ENCODE measurements at places on chromosomes 3 and 15.

GRCh38 chr3:68802111-68802870 lies 130.1 kb downstream of the TAFA4 start:
- DNase-seq: no peak

DNA sequence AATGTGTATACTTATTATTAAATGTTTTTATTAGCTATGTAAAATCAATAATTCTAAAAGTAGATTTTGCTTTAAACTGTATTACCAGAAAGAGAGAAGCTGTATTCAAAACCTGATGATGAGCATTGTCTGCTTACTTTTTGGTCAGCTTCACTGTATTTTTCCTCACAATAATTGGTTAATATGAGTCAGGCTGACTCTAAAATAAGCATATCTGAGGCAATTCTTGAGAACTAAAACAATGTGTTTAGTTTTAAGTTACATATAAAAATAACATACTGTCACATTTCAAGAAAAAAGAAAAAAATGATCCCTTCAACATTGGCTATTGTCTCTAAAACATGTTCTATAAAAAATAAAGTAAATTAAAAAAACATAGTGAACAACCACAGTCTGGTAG lies 66.1 kb downstream of the EPHA3 start:
- no peak for DNase-seq

DNA sequence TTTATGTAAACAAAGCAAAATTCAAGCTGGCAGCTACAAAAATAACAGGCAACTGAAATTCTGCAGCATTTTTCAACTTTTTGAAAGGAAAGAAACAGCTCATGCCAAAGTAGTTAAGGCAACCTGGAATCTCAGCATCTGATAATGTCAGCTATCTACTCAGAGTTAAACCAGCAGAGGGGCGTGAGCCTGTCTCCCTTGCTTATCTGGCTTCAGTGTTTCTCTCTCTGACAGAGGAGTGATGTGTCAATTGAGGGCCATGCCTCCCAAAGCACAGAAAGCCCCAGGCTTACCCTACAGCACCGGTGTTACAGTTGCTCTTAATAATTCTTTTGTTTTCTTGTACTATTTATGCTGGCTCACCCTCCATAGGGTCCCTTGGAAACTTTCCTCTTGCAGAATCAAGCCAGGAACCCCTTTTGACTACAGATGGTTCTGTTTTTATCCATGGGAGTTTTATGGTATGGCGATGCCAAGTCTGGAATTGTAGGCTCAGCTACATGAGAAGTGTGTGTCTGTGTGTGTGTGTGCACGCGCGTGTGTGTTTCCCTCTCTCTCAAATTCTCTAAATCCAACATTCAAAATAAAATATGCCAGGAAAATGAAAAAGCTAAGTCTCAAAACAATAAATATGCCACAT lies 7.3 kb downstream of the TMEM212 start:
- no peak for DNase-seq

DNA sequence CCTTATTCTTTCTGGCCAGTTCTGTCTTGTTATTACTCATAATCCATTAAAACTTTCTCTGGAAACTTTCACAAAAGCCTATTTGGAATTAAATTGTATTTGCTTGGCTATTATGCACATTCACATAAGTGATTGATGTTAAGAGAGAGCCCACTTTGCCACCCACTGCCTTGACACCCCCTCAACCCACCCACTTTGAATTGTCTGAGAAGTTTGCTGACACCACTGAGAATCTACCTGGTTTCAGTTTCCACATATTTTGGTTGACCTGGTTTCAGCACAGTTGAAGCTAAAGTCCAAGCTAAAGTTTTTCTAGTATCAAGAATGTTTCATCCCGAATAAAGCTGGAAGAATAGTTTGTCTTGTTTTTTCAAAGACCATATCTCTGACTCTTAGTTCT lies 70.9 kb downstream of the ARMC8 start:
- no peak for DNase-seq

- no peak for DNase-seq
These were observed 181.1 kb downstream of the STT3B start for GRCh38 chr3:31713816-31714215.

- DNase-seq: no peak
These were observed 259.3 kb downstream of the ZBTB20 start for GRCh38 chr3:114887806-114888205.

- DNase-seq: no peak
These were observed 320.9 kb upstream of the RASGRP1 start for GRCh38 chr15:38885471-38885952.

- no peak for DNase-seq
These were observed 697 bp upstream of the RAB5A start for GRCh38 chr3:19945969-19946831.

GRCh38 chr3:51382947-51383578 lies 2.0 kb upstream of the MANF start:
- DNase-seq: no peak

DNA sequence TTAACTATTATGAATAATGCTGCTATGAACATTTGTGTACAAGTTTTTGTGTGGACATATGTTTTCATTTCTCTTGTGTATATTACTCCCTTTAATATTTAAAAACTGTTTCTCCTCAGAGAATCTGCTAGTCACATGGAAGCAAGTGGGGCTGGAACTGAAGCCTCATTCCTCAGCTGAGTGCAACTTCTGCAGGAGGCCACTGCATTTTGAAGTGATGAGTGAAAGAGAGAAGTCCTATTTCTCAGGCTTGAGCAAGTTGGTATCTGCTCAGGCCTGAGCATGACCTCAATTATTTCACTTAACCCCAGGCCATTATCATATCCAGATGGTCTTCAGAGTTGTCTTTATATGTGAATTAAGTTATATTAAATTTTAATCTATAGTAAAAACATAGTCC lies 11.5 kb downstream of the TLR9 start:
- no peak for DNase-seq

DNA sequence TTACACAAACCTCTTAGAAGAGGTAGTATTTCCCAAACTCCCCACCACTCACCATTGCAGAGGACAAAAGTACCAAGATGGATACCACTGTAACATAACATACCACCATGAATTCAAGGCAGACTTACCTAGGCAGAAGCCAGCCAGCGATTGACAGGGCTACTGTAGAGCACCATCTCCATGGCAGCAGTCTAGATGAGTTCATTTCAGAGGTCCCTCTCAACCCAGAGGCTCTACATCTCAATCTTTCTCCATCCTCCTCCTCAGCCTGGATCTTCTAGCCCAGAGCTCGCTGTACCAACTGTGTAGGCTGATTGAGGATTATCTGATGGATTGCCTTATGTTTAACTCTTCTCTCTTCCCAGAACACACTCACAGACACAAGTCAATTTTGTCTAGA lies 2.0 kb upstream of the PLIN1 start:
- no peak for DNase-seq

- DNase-seq: no peak
These were observed 9.4 kb downstream of the RPLP1 start for GRCh38 chr15:69462030-69462492.

- DNase-seq: no peak
These were observed 10.8 kb upstream of the TSEN2 start for GRCh38 chr3:12473511-12473910.

- DNase-seq: no peak
These were observed 16.0 kb downstream of the NR1D2 start for GRCh38 chr3:23961066-23961465.

- no peak for DNase-seq
These were observed 50.5 kb upstream of the TEX264 start for GRCh38 chr3:51620543-51620942.

DNA sequence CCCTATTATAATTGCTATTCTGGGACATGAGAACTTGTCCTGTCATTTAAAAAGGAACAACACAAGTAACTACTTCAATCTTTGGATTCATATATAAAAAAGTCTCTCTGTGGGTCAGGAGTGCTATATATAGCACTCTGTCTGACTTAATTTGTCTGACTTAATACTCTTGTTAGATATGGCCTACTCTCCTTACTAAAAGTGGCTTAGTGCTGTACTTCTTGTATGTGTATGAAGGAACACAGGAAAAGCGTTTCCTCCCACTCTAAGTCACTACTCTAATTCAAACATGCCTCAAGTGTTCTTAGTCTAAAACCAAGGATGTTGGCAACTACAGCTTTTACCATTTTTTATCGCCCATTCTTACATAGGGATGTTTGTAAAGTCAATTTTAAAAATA lies 255.2 kb upstream of the ROBO1 start:
- no peak for DNase-seq

DNA sequence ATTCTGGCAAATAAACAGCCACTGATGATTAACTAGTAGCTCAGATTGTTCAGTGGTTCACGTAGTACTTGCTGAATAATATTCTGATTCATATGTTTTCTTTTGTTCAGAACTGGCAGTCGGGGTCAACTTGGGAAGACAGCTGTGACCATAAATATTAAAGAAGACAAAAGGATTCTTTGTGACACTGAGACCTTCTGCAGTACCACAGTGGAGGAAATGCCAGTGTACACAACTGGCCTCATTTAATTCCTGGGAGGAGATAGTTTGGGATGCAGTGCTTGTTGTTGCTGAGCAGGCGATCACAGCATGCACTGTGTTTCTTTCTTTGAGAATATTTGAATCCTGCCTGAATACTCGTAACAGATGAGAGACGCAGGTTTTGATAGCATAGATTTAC lies 26.7 kb upstream of the MCF2L2 start:
- DNase-seq: no peak

DNA sequence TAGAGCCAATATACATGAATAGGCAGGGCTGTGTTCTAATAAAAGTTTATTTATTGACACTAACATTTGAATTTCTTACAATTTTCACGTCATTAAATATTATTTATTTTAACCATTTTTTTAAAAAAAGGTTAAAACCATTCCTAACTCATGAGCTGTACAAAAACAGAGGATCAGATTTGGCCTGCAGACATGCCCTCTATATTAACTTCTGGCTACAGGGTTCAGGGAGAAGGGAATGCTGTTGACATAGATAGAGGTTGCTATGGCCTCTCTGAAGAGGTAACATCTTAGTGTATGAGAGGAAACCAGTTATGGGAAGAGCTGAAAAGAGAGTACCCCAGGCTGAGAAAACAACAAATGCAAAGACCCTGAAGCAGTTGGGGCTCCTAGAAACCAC lies 19.1 kb upstream of the RAP2B start:
- no peak for DNase-seq

GRCh38 chr3:73029321-73029796 lies 32.1 kb upstream of the EBLN2 start:
- no peak for DNase-seq

- DNase-seq: no peak
These were observed 46.9 kb downstream of the MLH1 start for GRCh38 chr3:37040231-37040630.

GRCh38 chr15:49313650-49314049 lies 109.4 kb upstream of the FGF7 start:
- DNase-seq: no peak

DNA sequence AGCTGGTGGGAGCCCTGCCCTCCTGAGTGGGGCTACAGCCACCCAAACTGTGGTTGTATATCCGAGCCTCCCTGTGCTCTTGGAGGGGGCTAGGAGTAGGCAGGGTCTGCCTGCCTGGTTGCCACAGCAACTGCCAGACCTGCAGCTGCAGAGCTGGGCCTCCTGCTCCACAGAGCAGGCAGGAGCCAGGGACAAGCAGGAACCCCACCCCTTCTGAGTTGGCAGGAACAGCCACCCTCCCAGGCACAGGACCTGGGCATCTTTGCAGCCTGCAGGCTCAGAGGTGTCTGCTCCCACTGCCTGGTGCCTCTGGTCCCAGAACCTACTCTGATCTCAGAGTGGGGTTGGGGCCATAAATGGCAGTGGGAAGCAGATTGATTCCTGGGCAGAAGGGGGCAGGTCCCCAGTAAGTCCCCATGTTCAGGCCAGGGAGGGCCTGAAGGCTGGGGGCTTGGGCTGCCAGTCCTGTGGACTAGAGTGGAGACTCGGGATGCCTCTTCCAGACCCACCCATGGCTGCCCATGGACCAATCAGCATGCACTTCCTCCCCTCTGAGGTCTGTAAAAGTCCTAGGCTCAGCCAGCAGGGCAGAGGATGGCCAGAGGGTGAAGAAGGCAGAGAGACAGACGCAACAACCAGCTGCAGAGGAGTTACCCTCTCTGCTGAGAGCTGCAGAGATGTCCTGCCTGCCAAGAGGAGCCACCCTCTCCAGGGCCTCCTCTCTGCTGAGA lies 10.3 kb upstream of the LRRC31 start:
- no peak for DNase-seq

DNA sequence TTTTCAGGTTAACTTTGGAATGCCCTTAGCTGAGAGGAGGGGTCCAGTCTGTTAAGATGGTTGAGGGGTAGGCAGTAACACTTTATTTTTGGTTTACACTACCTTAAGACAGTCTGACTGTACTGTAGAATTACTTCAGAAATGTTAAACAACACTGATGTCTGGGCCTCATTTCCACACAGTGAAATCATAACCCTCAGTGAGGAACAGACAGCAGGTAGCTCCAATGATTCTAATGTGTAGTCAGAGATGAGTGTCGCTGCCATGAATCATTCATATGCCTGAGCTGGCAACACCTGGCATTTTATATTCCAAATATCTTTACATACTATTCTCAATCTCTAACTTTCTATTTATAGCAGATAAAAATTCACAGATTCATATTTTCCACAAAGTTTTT lies 37.3 kb upstream of the POU1F1 start:
- no peak for DNase-seq

DNA sequence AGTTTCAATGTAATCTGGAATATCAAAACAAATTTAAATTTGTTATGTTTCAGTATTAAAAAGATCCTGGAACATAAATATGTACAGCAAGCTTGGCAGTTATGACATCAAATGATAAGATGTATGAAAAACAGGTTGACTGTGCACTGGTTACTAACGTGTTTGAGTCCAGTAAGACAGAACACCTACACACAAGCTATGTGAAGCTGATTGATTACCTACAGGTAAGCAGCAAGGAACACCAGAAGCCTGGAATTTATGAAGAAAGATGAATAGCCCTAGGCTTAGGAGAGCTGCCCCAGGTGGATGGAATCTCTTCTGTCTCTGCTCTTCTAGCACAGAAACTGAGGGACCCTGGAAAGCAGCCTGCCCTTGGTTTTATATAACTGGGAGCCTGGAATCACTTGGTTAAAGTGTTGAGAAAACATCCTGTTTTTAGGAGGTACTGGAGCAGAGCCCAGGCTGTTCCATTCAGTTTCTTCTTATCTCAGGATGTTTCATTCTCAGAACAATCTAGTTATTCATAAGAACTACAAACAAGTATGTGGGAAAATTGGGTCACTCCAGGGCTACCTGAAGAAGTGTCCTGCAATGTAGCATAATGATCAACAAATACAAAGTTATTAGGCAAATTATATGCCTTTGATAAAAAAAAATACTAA lies 36.3 kb downstream of the SLITRK3 start:
- DNase-seq: no peak

DNA sequence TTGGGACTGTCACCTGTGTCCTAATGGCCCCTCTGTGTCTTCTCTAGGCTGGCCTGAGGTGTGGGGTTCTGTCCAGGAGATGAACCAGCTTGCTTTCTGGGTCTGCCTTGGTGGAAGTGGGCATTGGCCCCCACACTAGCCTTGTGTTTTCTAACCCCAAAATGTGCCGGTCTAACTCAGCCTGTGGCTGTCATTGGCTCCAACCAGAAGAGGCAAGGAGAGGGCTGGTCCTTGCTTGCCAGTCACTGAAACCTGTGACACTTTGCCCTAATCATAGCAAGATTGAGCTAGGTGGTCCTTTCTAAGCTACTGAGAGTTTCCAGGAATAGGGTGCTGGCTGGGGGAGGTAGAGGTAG lies 2.2 kb downstream of the C15orf39 start:
- DNase-seq: no peak

GRCh38 chr3:99012051-99012450 lies 110.6 kb upstream of the DCBLD2 start:
- no peak for DNase-seq

GRCh38 chr3:150006794-150007193 lies 36.1 kb upstream of the PFN2 start:
- no peak for DNase-seq

Data from NCI-H1694 (cell line).